Ovary (tissue), 10 donors: ENCODE measurements at places on chromosomes 16 and 17.

DNA sequence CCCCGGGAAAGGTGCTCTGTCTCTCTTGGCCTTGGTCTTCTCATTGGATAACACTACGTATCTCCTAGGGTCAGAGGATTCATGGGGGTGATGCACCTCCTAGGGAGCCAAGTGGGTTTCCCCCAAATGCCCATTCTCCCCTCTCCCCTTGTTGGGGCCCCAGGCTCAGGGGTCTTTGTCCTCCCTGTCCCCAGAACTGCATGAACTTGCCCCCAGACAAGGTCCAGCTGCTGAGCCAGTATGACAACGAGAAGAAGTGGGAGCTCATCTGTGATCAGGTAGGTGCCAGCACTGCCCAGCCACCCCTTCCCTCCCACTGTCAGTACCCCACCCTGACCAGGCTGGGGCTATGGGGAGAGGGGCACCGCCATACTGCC is 8.7 kb downstream of the FMNL1 start:
- no peak for DNase-seq

DNA sequence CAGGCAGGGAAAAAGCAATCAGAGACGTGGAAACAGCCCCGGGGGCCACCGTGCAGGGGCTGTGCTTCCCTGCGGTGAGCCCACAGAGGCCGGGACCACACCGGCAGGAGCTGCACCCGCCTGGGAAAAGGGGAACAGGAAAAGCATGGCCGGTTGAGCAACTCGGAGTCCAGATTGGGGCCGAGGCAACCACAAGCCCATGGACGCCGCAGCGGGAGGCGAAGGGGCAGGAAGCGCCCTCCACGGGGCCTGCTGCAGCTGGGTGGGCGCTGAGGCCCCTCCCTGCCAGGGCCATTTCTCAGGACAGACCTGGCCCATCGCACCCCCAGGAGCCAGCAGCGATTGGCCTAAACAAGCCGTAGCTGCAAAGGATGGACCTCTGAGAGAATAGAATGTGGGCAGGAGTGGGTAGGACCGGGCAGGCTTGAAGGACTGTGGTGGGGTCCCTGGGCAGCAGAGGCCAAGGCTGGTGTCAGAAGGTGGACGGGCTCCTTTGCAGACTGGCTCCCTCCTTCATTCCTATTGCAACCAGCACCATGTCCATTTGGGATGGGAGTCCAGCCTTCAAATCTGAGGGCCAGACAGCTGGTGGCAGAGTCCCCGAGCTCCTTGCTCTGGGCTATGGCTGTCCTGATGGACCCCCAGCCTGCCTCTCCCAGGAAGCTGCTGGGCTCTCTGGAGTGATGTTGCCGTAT is 30.4 kb downstream of the COX4I1 start:
- no peak for DNase-seq

- DNase-seq: no peak
Measured at GRCh38 chr16:6481894-6482293, 850.8 kb upstream of the RBFOX1 start.

- no peak for DNase-seq
Measured at GRCh38 chr16:30367349-30368009, 2.8 kb downstream of the TBC1D10B start.

GRCh38 chr17:5931616-5932015 is 138.6 kb upstream of the WSCD1 start:
- no peak for DNase-seq
